ENCODE measurements at places on chromosomes 13 and 19. TPM values are rescaled to one million over a fixed set of nuclear protein-coding genes. Genes with fewer than 3 reads are reported as not detected.

- H3K4me1 ChIP-seq: no peaks in the 10 kb centered on the region
- H3K27me3 ChIP-seq: peaks cover 10% of the 10 kb centered on the region
- DNase-seq: no peak
- H3K4me3 ChIP-seq: no peak overlapping the region
- no peak overlapping the region for H3K27ac ChIP-seq
Observed at GRCh38 chr13:48902368-48902767, 73.3 kb upstream of the FNDC3A start.

- no peaks in the 10 kb centered on the region for H3K27me3 ChIP-seq
- no peak overlapping the region for H3K27ac ChIP-seq
- no peak overlapping the region for H3K4me3 ChIP-seq
- H3K36me3 ChIP-seq: no peaks in the 10 kb centered on the region
- DNase-seq: no peak
- no peaks in the 10 kb centered on the region for H3K4me1 ChIP-seq
Observed at GRCh38 chr13:32010136-32010535, 21.4 kb upstream of the FRY start.

DNA sequence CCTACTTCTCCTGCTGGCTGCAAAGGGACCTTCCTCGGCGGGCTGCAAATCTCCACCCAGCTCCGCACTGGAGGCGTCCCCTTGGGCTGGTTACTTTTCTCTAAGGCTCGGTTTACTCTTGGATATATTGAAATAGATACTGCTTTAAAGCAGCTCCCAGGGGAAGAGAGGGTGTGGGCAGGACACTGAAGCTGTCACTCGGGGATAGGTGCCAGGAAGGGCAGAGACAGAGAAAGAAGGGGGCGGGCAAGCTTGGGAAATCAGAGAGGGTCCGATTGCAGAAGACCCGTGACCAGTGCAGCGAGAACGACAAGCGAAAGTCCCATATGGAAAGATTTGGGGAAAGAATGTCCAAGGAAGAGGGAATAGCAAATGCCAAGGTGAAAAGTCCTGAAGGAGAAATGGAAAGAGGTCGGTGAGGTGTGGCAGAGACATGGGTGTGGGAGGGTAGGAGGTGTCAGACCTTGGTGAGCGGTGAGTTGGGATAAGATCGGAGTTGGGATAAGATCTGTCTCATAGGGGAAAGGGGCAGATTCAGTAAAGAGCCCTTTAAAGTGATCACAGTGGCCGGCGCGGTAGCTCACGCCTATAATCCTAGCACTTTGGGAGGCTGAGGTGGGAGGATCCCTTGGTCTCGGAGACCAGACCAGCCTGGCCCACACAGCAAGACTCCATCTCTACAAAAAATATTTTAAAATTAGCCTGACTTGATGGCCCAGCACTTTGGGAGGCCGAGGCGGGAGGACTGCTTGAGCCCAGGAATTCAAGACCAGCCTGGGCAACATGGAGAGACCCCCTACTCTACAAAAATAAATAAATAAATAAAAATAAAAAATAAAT lies 618 bp downstream of the THSD8 start:
- H3K27me3 ChIP-seq: no peaks in the 10 kb centered on the region
- peaks cover 24% of the 10 kb centered on the region for H3K36me3 ChIP-seq
- peak overlapping the region; percentile 58 for H3K27ac ChIP-seq
- peak overlapping the region; percentile 80 for H3K4me3 ChIP-seq

The UPF1 gene
- total RNA-seq: 110 TPM

DNA sequence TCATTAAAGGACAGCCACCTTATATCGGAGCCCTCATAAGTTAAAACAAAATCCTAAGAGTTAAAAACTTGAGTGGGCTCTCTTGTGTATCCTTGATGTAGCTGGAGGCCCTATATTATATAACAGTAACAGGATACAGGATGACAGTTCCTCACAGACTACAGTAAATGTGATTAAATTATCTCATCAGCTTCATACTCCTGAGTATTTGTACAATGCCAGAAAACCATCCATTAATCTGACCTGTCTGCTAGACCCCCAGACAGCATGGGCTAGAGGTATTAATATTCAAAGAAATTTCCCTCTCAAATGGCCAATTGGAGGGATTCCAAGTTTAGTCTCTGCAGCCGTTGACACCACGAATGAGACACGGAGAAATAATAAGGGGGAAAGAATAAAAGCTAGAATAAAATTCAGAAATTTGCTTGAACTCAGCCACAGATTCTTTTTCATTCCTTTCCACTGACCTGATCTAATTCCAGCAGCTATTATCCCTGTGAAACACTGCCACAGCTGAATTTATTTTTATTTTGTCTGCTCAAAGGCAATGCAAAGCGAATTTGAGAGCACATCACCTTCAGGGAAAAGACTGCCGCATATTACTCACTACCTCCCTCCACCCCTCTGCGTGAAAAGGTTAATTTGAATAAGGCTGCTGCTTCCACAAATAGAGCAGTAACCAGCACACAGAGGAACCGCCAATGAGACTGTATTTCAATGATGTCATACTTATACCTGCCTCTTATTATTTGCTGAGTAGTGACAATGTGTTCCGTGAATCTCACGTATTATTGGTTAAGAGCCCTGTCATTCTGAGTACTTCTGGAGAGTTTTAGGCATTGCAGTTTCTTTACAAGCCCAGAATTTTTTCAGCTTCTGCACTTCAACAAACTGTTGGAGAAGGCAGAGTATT lies 155.9 kb upstream of the KLF12 start:
- no peak overlapping the region for H3K27ac ChIP-seq
- peaks cover 35% of the 10 kb centered on the region for H3K4me1 ChIP-seq
- H3K4me3 ChIP-seq: no peak overlapping the region
- H3K36me3 ChIP-seq: no peaks in the 10 kb centered on the region
- no peak for DNase-seq

DNA sequence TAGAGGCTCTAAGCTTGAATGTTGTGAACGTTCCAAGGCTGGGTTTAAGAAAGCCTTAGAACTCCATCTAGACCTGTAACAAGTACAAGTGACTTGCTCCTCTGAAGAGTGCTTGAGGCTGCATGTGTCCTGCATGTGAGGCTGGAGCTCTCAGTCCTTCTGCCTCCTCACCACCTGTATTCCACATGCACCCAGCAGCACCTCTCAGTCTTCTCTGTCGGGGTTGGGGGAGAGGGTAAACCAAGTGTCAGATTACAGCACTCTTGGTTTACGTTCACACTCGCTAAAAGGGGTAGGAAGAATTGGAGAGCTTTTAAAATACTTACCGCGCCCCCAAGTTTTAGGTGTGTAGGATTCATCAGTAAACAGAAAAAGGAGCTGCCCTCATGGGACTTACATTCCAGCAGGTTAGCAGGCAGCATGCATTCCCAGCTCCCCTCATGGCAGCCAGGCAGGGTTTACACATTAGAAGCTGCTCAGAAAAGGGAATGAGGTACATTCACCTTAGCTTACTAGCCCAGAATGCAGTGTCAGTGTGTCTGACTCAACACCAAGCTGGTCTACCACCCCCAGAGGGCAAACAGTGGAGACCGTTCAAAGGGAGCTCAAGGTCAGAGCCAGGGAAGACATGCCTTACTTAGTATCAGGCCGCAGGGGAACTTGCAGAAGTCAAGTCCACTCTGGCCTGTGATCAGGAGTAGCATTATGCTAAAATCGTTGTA lies 248.1 kb downstream of the PCCA start:
- no peaks in the 10 kb centered on the region for H3K4me1 ChIP-seq
- no peaks in the 10 kb centered on the region for H3K36me3 ChIP-seq
- no peak overlapping the region for H3K27ac ChIP-seq
- no peaks in the 10 kb centered on the region for H3K27me3 ChIP-seq
- DNase-seq: no peak
- no peak overlapping the region for H3K4me3 ChIP-seq

- H3K4me3 ChIP-seq: no peak overlapping the region
- no peaks in the 10 kb centered on the region for H3K4me1 ChIP-seq
- no peaks in the 10 kb centered on the region for H3K36me3 ChIP-seq
- H3K27ac ChIP-seq: no peak overlapping the region
Observed at GRCh38 chr13:94435604-94436226, 43.8 kb downstream of the DCT start.

DNA sequence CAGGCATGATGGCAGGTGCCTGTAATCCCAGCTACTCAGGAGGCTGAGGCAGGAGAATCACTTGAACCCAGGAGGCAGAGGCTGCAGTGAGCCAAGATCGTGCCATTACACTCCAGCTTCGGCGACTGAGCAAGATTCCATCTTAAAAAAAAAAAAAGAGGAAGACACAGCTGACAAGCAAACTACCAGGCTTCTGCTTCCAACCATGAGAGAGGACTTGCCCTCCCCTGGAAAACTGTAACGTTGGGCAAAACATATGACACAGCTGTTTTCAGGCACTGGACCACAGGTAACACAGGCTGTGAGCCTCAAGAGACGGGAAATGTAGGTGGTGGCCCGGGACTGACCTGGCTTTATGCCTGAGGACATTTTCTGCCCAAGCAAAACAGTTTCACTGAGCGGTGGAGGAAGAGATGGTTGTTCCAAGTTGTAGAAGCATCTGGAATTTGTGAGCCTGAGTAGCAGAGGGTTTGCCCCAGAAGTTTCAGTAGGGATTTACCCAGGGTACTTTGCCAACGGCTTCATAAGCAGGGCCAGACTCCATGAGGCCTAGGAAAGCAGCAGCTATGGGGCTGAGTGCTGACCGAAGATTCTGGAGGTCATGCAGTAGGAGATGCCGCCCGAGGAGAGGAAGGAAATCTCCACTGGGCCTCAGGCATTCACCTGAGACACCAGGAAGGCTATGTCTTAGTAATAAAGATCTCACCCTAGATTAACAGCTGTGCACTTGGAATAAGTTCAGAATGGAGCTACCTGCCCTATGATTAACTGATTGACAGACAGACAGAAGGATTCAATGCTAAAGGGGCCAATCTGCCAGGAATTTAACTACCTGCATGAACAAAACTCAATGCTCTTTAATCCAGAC lies 88.0 kb downstream of the ABCC4 start:
- DNase-seq: no peak
- H3K36me3 ChIP-seq: no peaks in the 10 kb centered on the region
- H3K4me3 ChIP-seq: no peak overlapping the region
- no peaks in the 10 kb centered on the region for H3K27me3 ChIP-seq
- H3K4me1 ChIP-seq: no peaks in the 10 kb centered on the region

GRCh38 chr19:10764340-10764894 lies 46.5 kb downstream of the DNM2 start:
- no peak overlapping the region for H3K4me3 ChIP-seq
- no peak overlapping the region for H3K27ac ChIP-seq
- no peak for DNase-seq
- no peaks in the 10 kb centered on the region for H3K27me3 ChIP-seq

DNA sequence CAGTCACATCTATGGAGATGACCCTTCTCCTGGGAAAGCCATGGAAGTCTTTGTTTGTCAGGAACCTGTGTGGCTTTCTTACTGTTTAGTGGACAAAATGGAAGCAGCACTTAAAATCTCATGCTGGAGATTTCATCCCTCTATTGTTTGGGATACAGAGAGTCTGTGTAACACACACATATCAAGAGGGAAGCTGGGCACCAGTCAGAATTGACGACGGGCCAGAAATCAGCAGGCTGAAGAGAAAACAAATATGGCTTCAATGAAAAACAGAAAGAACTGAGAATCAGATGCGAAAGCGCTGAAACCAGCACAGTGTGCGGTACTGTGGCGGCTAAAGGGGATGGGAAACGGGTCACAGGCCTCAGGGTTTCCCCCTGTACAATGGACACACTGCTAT lies 72.2 kb upstream of the WASF3 start:
- DNase-seq: no peak
- no peaks in the 10 kb centered on the region for H3K36me3 ChIP-seq
- H3K27me3 ChIP-seq: no peaks in the 10 kb centered on the region
- H3K4me1 ChIP-seq: peaks cover 5% of the 10 kb centered on the region

The CDC42EP5 gene
- 9.4 TPM for total RNA-seq

GRCh38 chr19:33476151-33476707 lies 45.4 kb downstream of the PEPD start:
- no peak overlapping the region for H3K4me3 ChIP-seq
- H3K4me1 ChIP-seq: no peaks in the 10 kb centered on the region
- H3K27ac ChIP-seq: no peak overlapping the region
- H3K27me3 ChIP-seq: no peaks in the 10 kb centered on the region

DNA sequence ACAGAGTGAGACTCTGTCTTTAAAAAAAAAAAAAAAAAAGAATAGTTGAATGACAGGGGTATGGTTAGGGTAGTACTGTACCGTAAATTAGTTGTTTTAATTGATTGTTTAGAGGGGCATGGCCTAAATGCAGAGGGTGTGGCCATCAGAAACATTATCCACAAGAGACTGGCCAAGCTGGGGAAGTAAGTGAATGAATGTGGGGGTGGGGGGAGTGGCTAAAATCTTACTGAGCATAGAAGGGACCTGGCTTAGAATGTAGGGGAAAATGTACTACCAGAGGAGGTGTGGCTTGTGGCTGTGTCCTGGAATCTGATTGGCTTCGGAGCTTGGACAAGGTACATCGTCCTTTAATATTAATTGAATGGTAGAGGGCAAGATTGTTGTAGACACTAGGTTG lies 3.8 kb downstream of the BCL2L12 start:
- no peaks in the 10 kb centered on the region for H3K27me3 ChIP-seq
- H3K4me1 ChIP-seq: peaks cover 17% of the 10 kb centered on the region
- DNase-seq: no peak
- H3K36me3 ChIP-seq: peaks cover 7% of the 10 kb centered on the region
- no peak overlapping the region for H3K4me3 ChIP-seq
- H3K27ac ChIP-seq: no peak overlapping the region

DNA sequence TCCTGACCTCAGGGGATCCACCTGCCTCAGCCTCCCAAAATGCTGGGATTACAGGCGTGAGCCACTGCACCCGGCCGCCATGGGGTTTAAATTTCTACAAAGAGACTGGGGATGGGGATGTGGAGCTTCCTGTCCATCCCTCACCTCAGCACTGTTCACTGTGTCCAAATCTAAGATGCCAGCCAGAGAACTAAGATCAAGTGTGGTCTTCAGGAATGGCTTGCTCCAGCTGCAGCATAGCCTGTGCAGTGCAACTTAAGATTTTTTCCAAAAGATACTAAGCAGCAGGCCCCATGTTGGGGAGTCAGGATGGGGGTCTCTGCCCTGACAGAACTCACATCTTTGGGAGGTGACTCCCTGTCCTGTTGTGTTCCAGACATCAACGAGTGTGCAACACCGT lies 9.3 kb downstream of the ADGRE5 start:
- H3K27me3 ChIP-seq: no peaks in the 10 kb centered on the region
- DNase-seq: no peak
- H3K36me3 ChIP-seq: peaks cover 23% of the 10 kb centered on the region
- no peak overlapping the region for H3K27ac ChIP-seq

The PRSS57 gene
- not detected for total RNA-seq

The LRRC63 gene
- total RNA-seq: not detected

The CPAMD8 gene
- 9.6 TPM for total RNA-seq

DNA sequence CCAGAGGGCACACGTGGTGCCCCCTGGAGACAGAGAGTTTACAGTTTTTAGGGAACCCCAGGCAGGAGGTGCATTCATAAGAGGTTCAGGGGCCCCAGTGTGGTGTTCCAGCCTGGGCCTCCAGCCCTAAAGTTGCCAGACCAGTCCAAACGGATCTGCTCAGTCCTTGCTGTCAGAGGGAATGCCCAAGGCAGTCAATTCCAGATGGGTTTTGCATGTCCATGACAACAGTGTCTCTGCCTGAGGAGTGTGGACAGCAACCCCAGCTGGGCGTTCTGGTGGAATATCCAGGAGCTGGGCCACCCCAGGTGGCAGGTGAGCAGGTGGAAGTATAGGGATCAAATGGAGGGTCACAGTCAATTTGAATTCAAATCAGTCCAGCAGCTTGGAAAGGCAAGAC lies 25.3 kb downstream of the FBXO27 start:
- no peak overlapping the region for H3K27ac ChIP-seq
- DNase-seq: no peak
- no peak overlapping the region for H3K4me3 ChIP-seq
- H3K36me3 ChIP-seq: no peaks in the 10 kb centered on the region
- H3K4me1 ChIP-seq: no peaks in the 10 kb centered on the region

Measured in suprapubic skin (tissue), 4 donors.